Gastroesophageal sphincter (tissue), 4 donors: ENCODE measurements at places on chromosomes 1 and 21.

- no peaks in the 10 kb centered on the region for H3K27me3 ChIP-seq
- H3K4me1 ChIP-seq, result no peaks in the 10 kb centered on the region
- no peak for ATAC-seq
- H3K36me3 ChIP-seq, result no peaks in the 10 kb centered on the region
Measured at GRCh38 chr1:110896090-110896489, 23.1 kb downstream of the CD53 start.

DNA sequence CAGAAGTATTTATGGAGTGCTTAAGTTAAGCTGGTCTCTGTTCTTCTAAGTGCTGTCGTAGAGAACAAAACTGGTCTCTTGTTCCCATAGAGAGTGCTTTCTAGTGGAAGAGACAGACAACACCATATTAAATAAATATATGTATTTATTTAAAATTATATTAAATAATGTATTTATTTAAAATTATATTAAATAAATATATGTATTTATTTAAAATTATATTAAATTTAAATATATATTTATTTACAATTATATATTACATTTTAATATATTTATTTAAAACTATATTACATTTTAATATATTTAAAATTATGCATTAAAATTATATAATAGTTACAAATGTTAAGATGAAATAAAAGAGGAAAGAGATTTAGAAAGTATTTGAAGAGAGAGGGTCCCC is 175.5 kb upstream of the OLFM3 start:
- ATAC-seq, result no peak
- H3K36me3 ChIP-seq, result no peaks in the 10 kb centered on the region
- no peak overlapping the region for H3K4me3 ChIP-seq
- no peak overlapping the region for H3K27ac ChIP-seq
- H3K4me1 ChIP-seq, result no peaks in the 10 kb centered on the region

DNA sequence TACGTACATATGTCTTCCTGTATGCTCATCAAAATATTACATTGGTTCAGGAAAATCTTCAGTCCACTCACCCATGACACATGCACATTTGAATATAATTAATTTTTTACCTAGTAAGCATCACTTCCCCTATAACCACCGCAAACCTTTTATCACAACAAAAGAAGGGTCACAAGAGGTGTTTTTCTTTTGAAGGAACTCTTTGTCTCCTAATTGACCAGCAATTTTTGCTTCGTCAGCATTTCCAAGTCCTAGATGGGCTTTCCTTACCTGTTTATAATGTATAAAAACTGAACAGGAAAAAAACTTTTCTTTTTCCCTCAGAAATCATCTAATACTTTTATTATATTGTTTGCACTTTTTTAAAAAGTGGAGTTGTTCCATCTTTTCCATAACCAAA is 631.3 kb downstream of the PLA2G4A start:
- H3K4me3 ChIP-seq, result no peak overlapping the region
- no peak for ATAC-seq
- no peaks in the 10 kb centered on the region for H3K36me3 ChIP-seq

DNA sequence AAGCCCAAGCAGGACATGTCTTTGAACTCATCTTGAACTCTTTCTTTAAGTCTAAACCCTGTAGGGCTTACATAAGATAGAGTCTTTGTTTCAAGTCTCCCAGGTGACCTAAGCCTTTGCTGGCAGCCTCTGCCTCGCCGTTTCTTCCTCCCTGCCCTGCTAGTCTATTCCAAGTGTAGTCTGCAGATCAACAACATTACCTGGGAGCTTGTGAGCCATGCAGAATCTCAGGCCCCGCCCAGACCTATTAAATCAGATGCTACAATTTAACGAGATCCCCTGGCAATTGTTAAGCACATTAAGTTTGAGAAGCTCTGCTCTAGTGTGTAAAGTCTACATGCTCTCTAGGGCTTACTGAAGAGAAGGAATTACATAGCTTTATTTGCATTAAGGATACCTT is 271.6 kb downstream of the PBX1 start:
- no peaks in the 10 kb centered on the region for H3K36me3 ChIP-seq
- H3K27me3 ChIP-seq, result no peaks in the 10 kb centered on the region
- no peak overlapping the region for H3K4me3 ChIP-seq
- ATAC-seq, result no peak
- H3K27ac ChIP-seq, result peak overlapping the region; percentile 45
- peaks cover 61% of the 10 kb centered on the region for H3K4me1 ChIP-seq

- no peaks in the 10 kb centered on the region for H3K36me3 ChIP-seq
- peak overlapping the region; percentile 94 for H3K4me3 ChIP-seq
- H3K27ac ChIP-seq, result peak overlapping the region; percentile 100
- no peaks in the 10 kb centered on the region for H3K27me3 ChIP-seq
- no peaks in the 10 kb centered on the region for H3K4me1 ChIP-seq
Measured at GRCh38 chr1:15523104-15524020, 653 bp downstream of the CASP9 start.

- H3K4me1 ChIP-seq, result no peaks in the 10 kb centered on the region
- H3K4me3 ChIP-seq, result peak overlapping the region; percentile 18
- H3K27ac ChIP-seq, result peak overlapping the region; percentile 94
- peak; percentile 23 for ATAC-seq
- H3K36me3 ChIP-seq, result no peaks in the 10 kb centered on the region
- H3K27me3 ChIP-seq, result peaks cover 4% of the 10 kb centered on the region
Measured at GRCh38 chr1:2132222-2133038, 62.1 kb downstream of the FAAP20 start.

- no peaks in the 10 kb centered on the region for H3K27me3 ChIP-seq
- H3K4me3 ChIP-seq, result no peak overlapping the region
- H3K27ac ChIP-seq, result no peak overlapping the region
- H3K4me1 ChIP-seq, result no peaks in the 10 kb centered on the region
- ATAC-seq, result no peak
- peaks cover 100% of the 10 kb centered on the region for H3K36me3 ChIP-seq
Measured at GRCh38 chr1:151238467-151238739, 16.1 kb upstream of the PSMD4 start.

DNA sequence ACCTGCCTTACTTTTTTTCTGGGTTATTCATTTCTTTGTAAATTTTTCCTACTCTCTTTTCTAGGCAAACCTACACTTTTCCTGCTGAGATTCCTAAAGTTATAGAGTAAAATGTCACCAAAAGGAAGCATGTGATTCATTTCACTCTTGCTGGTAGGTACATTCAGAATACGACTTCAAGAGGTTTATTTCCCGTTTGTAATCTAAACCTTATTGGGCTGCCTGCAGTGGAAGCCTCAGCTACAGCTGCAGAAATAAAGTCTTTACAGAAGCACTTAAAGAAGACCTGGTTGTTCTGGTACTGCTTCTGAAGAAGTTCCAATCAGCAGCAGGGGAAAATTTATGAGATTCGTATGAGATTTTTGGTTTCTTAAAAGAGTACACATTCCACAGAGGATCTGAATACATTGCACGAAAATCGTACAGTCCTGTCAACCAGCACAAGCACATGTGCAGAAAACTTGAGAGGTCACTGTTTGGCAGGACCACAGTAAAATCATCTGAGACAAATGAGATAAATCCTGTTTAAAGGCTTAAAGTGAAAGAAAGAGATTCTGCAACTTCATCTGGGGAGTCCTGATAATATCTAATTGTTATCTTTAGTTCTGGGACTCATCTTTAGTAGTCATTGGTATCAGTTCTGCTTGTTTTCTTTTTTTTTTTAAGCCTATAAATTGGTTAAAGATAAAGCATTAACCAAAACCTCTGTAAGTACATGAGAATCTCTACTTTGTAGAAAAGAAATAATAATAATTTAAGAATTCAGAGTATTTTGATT is 109.9 kb upstream of the ADGRL2 start:
- no peaks in the 10 kb centered on the region for H3K4me1 ChIP-seq
- no peaks in the 10 kb centered on the region for H3K27me3 ChIP-seq
- no peak overlapping the region for H3K27ac ChIP-seq
- no peaks in the 10 kb centered on the region for H3K36me3 ChIP-seq
- H3K4me3 ChIP-seq, result no peak overlapping the region

DNA sequence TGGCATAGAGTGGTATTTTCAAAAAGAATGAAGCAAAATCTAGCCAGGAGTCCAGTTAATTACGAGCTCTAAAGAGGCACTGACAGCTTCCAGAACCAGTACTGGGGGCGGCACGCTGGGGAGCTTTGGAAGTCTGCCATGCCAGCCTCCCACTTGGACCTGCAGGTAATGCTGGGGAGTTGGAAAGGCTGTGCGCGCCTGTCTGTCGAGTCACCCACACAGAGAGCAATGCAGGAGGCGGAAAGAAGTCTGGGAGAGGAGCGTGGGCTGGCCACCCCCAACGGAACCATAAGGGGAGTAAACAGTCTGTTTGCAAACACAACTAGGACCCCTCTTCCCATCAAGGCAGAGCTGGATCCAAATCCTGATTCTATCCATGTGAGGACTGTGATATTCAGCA is 84.5 kb downstream of the BEND5 start:
- H3K36me3 ChIP-seq, result no peaks in the 10 kb centered on the region
- peaks cover 5% of the 10 kb centered on the region for H3K27me3 ChIP-seq
- H3K27ac ChIP-seq, result no peak overlapping the region
- H3K4me3 ChIP-seq, result no peak overlapping the region
- no peak for ATAC-seq

GRCh38 chr1:245266105-245266504 is 111.3 kb downstream of the KIF26B start:
- H3K27me3 ChIP-seq, result no peaks in the 10 kb centered on the region
- H3K4me3 ChIP-seq, result no peak overlapping the region
- no peak for ATAC-seq
- no peaks in the 10 kb centered on the region for H3K4me1 ChIP-seq
- no peaks in the 10 kb centered on the region for H3K36me3 ChIP-seq

DNA sequence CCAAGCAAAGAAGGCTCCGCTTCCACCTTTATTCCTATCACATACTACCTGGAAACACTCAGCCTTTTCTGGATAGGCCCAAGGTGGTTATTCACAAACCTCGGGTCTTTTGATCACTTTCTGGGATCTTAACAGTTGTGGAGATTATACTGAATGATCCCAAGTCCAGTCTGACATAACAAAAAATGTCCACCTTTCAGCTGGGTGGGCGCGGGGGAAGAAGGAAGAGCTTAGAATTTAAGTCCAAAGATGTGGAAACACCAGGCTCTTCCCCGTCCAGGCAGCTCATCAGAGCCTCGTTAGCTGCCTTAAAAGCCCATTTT is 338 bp upstream of the C1orf53 start:
- H3K27me3 ChIP-seq, result peaks cover 33% of the 10 kb centered on the region
- H3K36me3 ChIP-seq, result no peaks in the 10 kb centered on the region
- no peak for ATAC-seq

GRCh38 chr1:227736814-227737432 is 1.7 kb downstream of the SNAP47 start:
- ATAC-seq, result no peak
- no peak overlapping the region for H3K4me3 ChIP-seq
- no peaks in the 10 kb centered on the region for H3K36me3 ChIP-seq
- H3K27me3 ChIP-seq, result no peaks in the 10 kb centered on the region
- H3K27ac ChIP-seq, result no peak overlapping the region
- no peaks in the 10 kb centered on the region for H3K4me1 ChIP-seq

- H3K27ac ChIP-seq, result peak overlapping the region; percentile 87
- H3K36me3 ChIP-seq, result no peaks in the 10 kb centered on the region
- peak; percentile 89 for ATAC-seq
- no peaks in the 10 kb centered on the region for H3K4me1 ChIP-seq
- H3K27me3 ChIP-seq, result peaks cover 5% of the 10 kb centered on the region
Measured at GRCh38 chr21:45555557-45556301, 13.5 kb upstream of the SLC19A1 start.

- H3K4me3 ChIP-seq, result no peak overlapping the region
- no peaks in the 10 kb centered on the region for H3K27me3 ChIP-seq
- H3K27ac ChIP-seq, result no peak overlapping the region
- H3K36me3 ChIP-seq, result peaks cover under 1% of the 10 kb centered on the region
Measured at GRCh38 chr1:116579259-116579875, 8.5 kb upstream of the CD58 start.

- H3K36me3 ChIP-seq, result no peaks in the 10 kb centered on the region
- H3K27me3 ChIP-seq, result peaks cover 86% of the 10 kb centered on the region
- H3K27ac ChIP-seq, result peak overlapping the region; percentile 82
- ATAC-seq, result peak; percentile 89
- peaks cover 18% of the 10 kb centered on the region for H3K4me1 ChIP-seq
Measured at GRCh38 chr1:213987422-213987926, 299 bp upstream of the PROX1 start.

- H3K4me1 ChIP-seq, result no peaks in the 10 kb centered on the region
- no peaks in the 10 kb centered on the region for H3K36me3 ChIP-seq
- H3K27me3 ChIP-seq, result no peaks in the 10 kb centered on the region
- H3K27ac ChIP-seq, result no peak overlapping the region
- no peak overlapping the region for H3K4me3 ChIP-seq
Measured at GRCh38 chr1:54371038-54371941, 34.9 kb downstream of the SSBP3 start.

DNA sequence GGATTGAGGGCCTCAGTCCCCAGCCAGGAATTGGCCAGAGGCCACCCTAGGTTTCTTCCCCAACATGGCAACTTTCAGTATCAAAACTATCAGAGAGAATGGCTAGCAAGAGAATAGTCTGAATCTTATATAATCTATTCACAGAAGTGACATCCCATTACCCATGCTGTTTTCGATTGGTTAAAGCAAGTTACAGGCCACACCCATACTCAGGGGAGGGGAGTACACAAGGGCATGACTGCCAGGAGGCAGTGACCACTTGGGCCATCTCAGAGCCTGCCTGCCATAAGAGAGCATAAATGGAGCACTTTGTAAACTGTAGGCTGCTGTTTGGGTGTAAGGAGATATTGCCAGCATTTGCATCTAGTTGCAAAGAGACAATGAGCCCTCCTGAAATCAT is 65.4 kb downstream of the FAM163A start:
- H3K27me3 ChIP-seq, result peaks cover 20% of the 10 kb centered on the region
- no peak overlapping the region for H3K27ac ChIP-seq
- no peak overlapping the region for H3K4me3 ChIP-seq
- ATAC-seq, result no peak
- no peaks in the 10 kb centered on the region for H3K36me3 ChIP-seq

- H3K4me1 ChIP-seq, result no peaks in the 10 kb centered on the region
- no peak overlapping the region for H3K27ac ChIP-seq
- H3K4me3 ChIP-seq, result no peak overlapping the region
- ATAC-seq, result no peak
Measured at GRCh38 chr21:17903029-17903806, 84.1 kb upstream of the C21orf91 start.

GRCh38 chr1:78047106-78047505 is 1.3 kb downstream of the GIPC2 start:
- no peaks in the 10 kb centered on the region for H3K4me1 ChIP-seq
- H3K4me3 ChIP-seq, result peak overlapping the region; percentile 74
- ATAC-seq, result no peak
- H3K27ac ChIP-seq, result peak overlapping the region; percentile 83
- H3K36me3 ChIP-seq, result no peaks in the 10 kb centered on the region
- H3K27me3 ChIP-seq, result no peaks in the 10 kb centered on the region

DNA sequence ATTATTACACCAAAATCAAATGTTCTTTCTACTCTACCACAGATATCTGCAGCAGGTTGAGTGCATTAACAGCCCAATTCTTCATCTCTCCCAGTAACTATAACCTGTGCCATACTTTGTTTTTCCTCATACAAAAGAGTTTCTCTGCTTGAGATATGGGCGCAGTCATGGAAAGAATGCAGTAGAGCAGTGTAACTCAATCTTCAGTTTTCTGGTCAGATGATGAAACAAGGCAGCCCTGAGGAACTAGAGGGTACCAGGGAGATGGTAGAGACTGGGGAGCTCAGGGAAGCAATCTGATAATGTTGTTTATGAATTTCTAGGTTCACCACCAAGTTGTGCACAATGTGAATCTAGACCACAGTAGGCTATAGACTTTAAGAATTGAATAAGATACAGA is 39.6 kb downstream of the ASPM start:
- no peak overlapping the region for H3K27ac ChIP-seq
- H3K36me3 ChIP-seq, result no peaks in the 10 kb centered on the region
- H3K27me3 ChIP-seq, result no peaks in the 10 kb centered on the region
- no peak for ATAC-seq
- no peak overlapping the region for H3K4me3 ChIP-seq

- no peaks in the 10 kb centered on the region for H3K36me3 ChIP-seq
- H3K4me3 ChIP-seq, result no peak overlapping the region
- no peaks in the 10 kb centered on the region for H3K4me1 ChIP-seq
- H3K27me3 ChIP-seq, result peaks cover 86% of the 10 kb centered on the region
- no peak for ATAC-seq
Measured at GRCh38 chr21:33151941-33152731, 77.6 kb upstream of the IFNAR2 start.
